Esophagus muscularis mucosa (tissue), 4 donors: ENCODE measurements at places on chromosomes 4 and X. TPM values are rescaled to one million over a fixed set of nuclear protein-coding genes. Genes with fewer than 3 reads are reported as not detected.

GRCh38 chr4:38136604-38137003 is 176.4 kb downstream of the PTTG2 start:
- peaks cover 78% of the 10 kb centered on the region for H3K36me3 ChIP-seq
- peaks cover 22% of the 10 kb centered on the region for H3K4me1 ChIP-seq
- DNase-seq, result no peak
- H3K27me3 ChIP-seq, result no peaks in the 10 kb centered on the region

GRCh38 chr4:14182148-14182547 is 554.6 kb upstream of the BOD1L1 start:
- DNase-seq, result no peak
- no peak overlapping the region for H3K4me3 ChIP-seq
- H3K4me1 ChIP-seq, result no peaks in the 10 kb centered on the region
- no peaks in the 10 kb centered on the region for H3K36me3 ChIP-seq
- H3K27me3 ChIP-seq, result no peaks in the 10 kb centered on the region
- no peak overlapping the region for H3K27ac ChIP-seq

Gene ARSJ
- total RNA-seq, result 26.0 TPM

Gene ATRX
- total RNA-seq, result 99.0 TPM

- no peaks in the 10 kb centered on the region for H3K27me3 ChIP-seq
- no peak overlapping the region for H3K27ac ChIP-seq
- H3K36me3 ChIP-seq, result no peaks in the 10 kb centered on the region
- no peak overlapping the region for H3K4me3 ChIP-seq
- H3K4me1 ChIP-seq, result no peaks in the 10 kb centered on the region
- no peak for DNase-seq
Measured at GRCh38 chrX:38870361-38870895, 69.2 kb downstream of the MID1IP1 start.

DNA sequence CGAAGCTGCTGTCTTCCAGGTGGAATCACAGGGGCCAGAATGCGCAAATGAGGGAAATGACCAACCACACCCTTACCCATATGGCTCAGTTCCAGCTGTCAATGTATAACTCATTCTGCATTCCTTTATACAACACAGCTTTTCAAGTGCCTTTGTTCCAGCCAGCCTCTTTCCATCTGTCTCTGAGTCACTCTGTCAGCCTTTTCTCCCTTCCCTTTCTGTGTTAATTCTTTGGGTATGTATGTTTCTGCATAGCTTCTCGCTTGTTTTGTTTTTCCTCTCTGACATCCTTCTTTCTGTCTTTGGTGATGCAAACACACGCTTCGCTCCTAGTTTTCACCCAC is 54.5 kb downstream of the RS1 start:
- no peak overlapping the region for H3K27ac ChIP-seq
- no peak for DNase-seq
- no peaks in the 10 kb centered on the region for H3K4me1 ChIP-seq
- no peak overlapping the region for H3K4me3 ChIP-seq

Gene GAB1
- total RNA-seq, result 117 TPM

DNA sequence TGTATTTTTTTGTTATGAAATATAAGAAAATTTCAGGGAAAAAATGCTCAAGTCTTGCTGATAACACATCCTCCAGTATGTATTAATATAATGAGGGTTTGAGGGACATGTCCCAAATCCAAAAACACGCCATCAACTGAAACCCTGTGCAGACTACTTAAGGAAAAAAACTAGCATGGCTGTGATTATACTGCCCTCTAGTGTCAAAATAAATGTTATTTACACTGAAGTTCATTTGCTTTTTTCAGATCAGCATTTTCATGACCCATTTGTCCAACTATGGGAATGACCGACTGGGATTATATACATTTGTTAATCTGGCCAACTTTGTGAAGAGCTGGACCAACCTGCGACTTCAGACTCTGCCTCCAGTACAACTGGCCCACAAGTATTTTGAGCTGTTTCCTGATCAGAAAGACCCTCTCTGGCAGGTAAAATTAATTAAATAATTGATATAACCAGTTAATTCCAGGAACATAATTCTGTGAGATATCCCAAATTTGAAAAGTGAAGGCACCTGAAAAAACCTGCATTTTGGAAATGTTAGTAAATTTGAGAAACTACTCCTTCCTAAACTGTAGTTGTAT is 128.5 kb downstream of the PRSS12 start:
- no peaks in the 10 kb centered on the region for H3K36me3 ChIP-seq
- DNase-seq, result no peak
- no peaks in the 10 kb centered on the region for H3K27me3 ChIP-seq
- no peaks in the 10 kb centered on the region for H3K4me1 ChIP-seq
- H3K27ac ChIP-seq, result no peak overlapping the region

Gene DUSP9
- not detected for total RNA-seq

- H3K4me1 ChIP-seq, result no peaks in the 10 kb centered on the region
- no peak overlapping the region for H3K4me3 ChIP-seq
- no peak overlapping the region for H3K27ac ChIP-seq
- no peaks in the 10 kb centered on the region for H3K27me3 ChIP-seq
Measured at GRCh38 chr4:35684755-35685154, 559.6 kb downstream of the ARAP2 start.

Gene ADH6
- not detected for total RNA-seq

Gene NUP62CL
- not detected for total RNA-seq

Gene NXF2
- total RNA-seq, result not detected

DNA sequence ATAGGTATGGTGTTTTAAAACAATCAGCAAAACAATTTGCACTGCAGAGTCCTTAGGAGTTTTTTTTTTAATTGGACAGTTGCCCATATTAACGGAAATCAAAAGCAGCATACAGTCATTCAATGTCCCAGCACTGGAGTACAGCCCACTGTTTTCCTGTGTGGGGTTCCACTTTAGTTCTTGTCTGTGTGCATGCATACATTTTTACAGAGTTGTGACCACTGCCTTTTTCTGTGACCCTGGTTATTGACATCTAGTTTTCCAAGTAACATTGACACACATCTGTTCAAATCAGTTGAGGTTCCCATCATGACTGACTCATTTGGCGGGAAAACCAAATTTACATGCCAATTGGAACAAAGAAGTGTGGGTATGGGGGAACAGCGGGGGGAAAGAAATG is 83.3 kb downstream of the HPRT1 start:
- no peaks in the 10 kb centered on the region for H3K27me3 ChIP-seq
- no peaks in the 10 kb centered on the region for H3K36me3 ChIP-seq
- DNase-seq, result no peak
- H3K4me1 ChIP-seq, result peaks cover 13% of the 10 kb centered on the region

Gene MAD2L1
- 2.1 TPM for total RNA-seq

DNA sequence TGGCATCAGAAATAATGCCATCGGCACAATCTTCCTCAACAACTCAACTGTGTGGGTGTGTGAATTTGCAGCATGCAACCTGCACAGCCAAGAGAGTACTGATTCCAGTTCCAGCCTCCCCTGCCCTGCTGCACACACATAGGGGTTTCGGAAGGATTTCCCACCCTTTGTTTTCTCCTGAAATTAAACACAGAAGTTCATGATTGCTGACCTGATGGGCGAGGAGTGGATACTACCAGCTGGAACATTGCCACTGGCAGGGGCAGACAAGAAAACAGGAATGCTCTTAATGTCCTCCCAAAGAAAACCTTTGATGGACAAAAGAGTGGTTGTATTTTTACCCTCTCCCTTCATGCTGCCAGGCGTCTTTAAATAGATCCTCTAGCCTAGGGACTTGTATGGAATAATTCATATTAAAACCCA is 4.8 kb downstream of the NDP start:
- no peak for DNase-seq
- no peaks in the 10 kb centered on the region for H3K36me3 ChIP-seq
- H3K27ac ChIP-seq, result no peak overlapping the region
- no peak overlapping the region for H3K4me3 ChIP-seq
- H3K4me1 ChIP-seq, result peaks cover 13% of the 10 kb centered on the region

DNA sequence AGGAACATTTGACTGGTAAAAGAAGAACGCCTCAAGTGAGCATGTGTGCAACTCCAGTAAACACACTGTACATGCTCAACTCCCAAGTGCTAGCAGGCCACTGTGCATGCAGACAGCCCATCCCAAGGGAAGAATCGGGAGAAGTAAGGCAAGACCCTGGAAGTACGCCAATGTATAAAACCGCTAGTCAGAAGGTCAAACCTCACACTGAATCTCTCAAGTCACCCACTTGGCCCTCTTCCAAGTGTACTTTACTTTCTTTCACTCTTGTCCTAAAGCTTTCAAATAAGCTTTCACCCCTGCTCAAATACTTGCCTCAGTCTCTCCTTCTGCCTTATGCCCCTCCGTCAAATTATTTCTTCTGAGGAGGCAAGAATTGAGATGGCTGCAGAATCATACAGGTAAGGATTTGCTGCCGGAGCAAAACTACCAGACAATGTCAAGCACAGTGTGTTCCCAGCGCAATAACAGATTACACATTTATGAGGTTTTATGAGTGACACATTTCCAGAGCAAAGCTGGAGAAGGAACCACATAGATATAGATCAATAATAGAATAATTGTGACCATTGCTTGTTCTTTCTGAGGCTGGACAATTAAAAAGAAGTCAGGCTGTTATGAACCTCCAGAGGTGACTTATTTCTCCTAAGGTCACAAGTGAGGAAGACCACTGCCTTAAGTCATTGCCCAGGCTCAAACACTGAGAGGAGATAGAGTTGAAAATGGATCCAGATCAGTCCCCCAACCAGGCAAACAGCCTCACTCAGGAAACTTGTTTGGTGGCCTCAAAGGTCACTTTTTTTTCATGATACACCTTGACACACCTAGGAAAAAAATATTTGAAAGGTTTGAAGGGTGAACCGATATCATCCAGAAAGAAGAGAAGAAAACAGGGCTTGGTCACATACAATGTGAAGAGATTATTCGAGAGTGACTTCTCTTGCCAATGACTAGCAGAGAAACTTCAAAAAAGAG is 26.3 kb downstream of the CXCL1 start:
- no peak overlapping the region for H3K27ac ChIP-seq
- H3K27me3 ChIP-seq, result no peaks in the 10 kb centered on the region
- H3K4me3 ChIP-seq, result no peak overlapping the region
- H3K4me1 ChIP-seq, result no peaks in the 10 kb centered on the region
- DNase-seq, result no peak

DNA sequence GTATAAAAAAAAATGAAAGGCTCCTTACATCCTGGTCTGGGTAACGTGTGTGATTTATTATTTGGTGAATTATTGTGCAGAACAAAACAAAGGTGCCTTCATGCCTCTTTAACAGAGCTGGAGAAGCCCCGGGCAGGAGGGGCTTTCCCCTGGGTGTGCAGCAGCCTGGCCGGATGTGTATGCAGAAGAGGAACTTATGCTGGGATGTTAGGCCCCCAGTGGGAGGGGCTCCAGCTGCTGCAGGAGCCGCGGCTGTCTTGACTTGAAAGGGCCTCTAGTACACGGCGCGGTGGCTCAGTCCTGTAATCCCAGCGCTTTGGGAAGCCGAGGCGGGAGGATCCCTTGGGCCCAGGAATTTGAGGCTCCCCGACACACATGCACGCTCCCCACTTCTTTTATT is 16.0 kb downstream of the CCNQ start:
- peaks cover 9% of the 10 kb centered on the region for H3K36me3 ChIP-seq
- no peak overlapping the region for H3K27ac ChIP-seq
- H3K4me3 ChIP-seq, result no peak overlapping the region
- H3K4me1 ChIP-seq, result no peaks in the 10 kb centered on the region
- H3K27me3 ChIP-seq, result no peaks in the 10 kb centered on the region

DNA sequence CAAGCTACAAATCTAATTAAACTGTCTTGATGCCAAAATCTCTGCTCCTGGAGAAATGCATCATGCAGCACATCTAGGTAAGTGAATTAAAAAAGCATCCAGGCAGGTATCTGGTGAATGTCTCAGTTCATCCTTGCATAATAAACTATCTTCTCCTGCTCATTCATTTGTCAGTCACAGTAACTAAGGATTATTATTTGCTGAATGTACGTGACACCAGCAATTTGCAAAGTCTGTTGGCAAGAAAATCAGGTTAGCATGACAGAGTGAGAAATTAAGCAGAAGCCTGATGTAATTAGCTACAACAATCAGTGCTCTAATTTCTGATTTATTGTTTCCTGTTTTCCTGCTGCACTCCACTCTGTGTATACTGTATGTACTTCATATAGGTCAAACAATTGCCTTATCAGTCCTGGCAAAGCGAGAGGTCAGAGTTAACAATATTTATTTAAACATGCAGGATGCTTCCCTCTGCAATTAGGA is 213.6 kb downstream of the FBXO8 start:
- H3K27ac ChIP-seq, result no peak overlapping the region
- H3K36me3 ChIP-seq, result no peaks in the 10 kb centered on the region
- no peak for DNase-seq
- no peak overlapping the region for H3K4me3 ChIP-seq
- no peaks in the 10 kb centered on the region for H3K27me3 ChIP-seq

GRCh38 chr4:178448372-178449035 is 1006.3 kb upstream of the AGA start:
- no peak overlapping the region for H3K27ac ChIP-seq
- H3K36me3 ChIP-seq, result no peaks in the 10 kb centered on the region
- DNase-seq, result no peak
- H3K27me3 ChIP-seq, result no peaks in the 10 kb centered on the region

- H3K36me3 ChIP-seq, result no peaks in the 10 kb centered on the region
- no peaks in the 10 kb centered on the region for H3K27me3 ChIP-seq
- no peaks in the 10 kb centered on the region for H3K4me1 ChIP-seq
- H3K4me3 ChIP-seq, result no peak overlapping the region
- H3K27ac ChIP-seq, result no peak overlapping the region
- no peak for DNase-seq
Measured at GRCh38 chr4:47075919-47076318, 44.6 kb downstream of the GABRB1 start.

Gene NLRP2B
- total RNA-seq, result not detected

Gene PLAC8
- total RNA-seq, result 2.5 TPM

Gene TCEAL8
- total RNA-seq, result 56.9 TPM

DNA sequence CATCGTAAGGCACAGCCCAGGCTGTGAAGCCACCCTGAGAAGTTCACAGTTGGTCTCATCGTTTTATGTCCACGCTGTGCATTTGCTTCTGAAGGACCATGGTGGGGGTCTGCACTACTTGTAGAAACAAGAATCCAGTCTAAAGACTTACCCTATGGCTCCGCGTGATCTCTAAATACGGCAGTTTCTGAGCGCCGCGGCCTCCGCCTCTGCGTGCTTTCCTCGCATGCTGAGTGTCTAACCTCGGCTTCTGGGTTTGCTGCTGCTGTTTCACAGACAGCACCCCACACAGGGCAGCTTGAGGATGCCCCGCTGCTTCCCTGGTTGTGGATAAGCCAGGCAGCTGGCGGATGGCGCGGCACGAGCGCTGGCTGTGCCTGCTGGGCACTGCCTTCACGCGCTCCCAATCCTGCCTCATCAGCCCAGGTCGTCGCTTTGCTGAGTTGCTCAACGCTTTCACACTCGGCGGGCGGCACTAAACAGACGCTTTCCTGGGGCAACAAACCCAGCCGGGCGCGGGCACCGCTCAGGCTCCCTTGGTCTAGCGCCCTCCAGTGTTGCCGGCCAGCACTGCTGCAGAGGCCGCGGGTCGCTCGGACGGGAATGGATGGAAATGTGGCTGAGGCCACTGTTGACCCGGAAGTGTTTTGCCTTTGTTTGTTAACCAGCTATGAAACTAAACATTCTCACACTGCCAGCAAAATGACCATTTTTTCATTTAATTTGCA is 39.2 kb downstream of the FGFRL1 start:
- H3K27ac ChIP-seq, result no peak overlapping the region
- H3K4me3 ChIP-seq, result no peak overlapping the region
- H3K36me3 ChIP-seq, result no peaks in the 10 kb centered on the region
- peaks cover 32% of the 10 kb centered on the region for H3K4me1 ChIP-seq
- no peak for DNase-seq
